Left kidney (tissue), 8 donors: ENCODE measurements at places on chromosomes 13 and 19. TPM values are rescaled to one million over a fixed set of nuclear protein-coding genes. Genes with fewer than 3 reads are reported as not detected.
A peak's percentile ranks its signal among the peaks of the same experiment; 100 is the strongest.

DNA sequence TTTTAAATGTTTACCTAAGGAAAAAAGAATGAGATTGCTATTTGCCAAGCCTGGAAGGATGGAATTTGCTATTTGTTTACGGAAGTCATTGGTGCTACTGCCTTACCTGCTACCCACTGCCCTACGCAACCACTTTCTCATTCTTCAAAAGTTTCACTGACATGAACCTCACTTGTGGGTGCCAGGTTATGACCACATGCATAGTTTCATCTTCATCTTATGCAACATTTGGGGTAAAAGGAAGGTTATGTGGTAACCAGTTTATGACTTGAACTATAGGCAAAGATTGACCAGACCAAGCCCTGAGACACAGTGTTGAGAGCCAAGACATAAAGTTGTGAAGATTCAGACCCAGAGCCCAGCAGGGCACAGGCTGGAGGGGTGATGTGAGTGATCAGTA lies 142.5 kb downstream of the LACC1 start:
- DNase-seq: no peak

GRCh38 chr13:87356314-87356713 lies 314.9 kb upstream of the SLITRK5 start:
- no peak for DNase-seq

GRCh38 chr13:111370570-111371535 lies 50.4 kb downstream of the TEX29 start:
- peak; percentile 1 for DNase-seq

DNA sequence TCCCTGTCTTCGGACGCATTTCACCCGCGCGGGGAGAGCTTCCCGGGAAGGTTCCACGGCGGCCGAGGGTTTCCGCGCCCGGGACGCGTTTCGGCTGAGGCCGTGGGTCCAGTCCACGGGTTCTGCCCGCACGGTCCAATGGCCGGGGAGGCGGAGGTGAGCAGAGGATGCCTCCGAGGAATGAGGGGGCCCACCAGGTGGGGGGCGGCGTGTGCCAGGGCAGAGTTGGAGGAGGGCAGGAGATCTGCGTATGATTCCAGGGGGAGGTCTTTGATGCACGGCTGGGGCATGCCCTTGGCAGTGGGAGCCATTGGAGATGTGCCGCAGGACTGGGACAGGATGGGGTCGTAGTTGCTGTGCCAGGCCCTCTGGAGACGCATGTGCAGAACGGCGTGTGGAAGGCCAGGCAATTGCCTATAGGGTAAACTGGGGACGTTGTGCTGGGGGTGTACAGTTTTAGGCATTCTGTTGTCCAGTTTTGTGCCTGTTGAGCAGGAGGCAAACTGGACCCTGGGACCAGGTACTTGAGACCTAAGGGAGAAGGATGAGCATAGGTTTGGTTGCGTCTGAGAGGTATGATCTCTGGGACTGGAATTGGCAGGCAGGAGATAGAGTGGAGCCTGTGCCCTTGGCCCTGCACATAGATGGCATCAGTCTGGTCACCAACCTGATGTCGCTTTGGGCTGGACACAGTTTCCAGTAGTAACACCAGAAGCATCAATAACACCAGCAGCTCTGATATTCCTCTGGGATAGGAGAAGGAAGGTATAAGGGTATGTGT lies 751 bp downstream of the ZNF584 start:
- DNase-seq: no peak

SLC10A2 gene
- 0.73 TPM for polyA plus RNA-seq

- no peak for DNase-seq
These were observed 86.7 kb upstream of the GPR12 start for GRCh38 chr13:26847281-26847680.

CYP2F1 gene
- polyA plus RNA-seq: 0.28 TPM

- no peak for DNase-seq
These were observed 196.9 kb downstream of the ZIC5 start for GRCh38 chr13:99774644-99775043.

- no peak for DNase-seq
These were observed 114.1 kb downstream of the TNFSF13B start for GRCh38 chr13:108383667-108384066.

- DNase-seq: no peak
These were observed 177.5 kb downstream of the FOXO1 start for GRCh38 chr13:40488869-40489391.

GRCh38 chr19:44202470-44202869 lies 9.9 kb upstream of the ZNF227 start:
- DNase-seq: no peak

- no peak for DNase-seq
These were observed 609 bp downstream of the EPS15L1 start for GRCh38 chr19:16470911-16471811.

DNA sequence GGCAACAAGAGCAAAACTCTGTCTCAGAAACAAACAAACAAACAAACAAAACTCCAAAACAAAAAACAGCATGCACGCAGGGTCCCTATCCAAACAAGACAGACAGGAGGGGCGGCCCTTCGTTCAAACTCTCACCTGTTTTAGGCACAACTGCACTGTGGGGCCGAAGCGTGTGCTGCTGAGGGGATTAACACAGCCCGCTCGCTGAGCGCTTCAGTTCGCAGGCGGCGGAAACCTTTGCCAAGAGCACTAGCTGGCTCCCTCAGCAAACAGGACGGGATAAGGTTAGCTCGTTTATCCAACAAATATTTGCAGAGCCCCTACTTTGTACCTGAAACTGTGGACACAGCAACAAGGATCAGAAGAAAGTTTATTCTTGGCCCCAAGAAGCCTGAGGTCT lies 1.6 kb upstream of the ADPRHL1 start:
- no peak for DNase-seq

- DNase-seq: no peak
These were observed 9.7 kb downstream of the CTU1 start for GRCh38 chr19:51098365-51099046.

- DNase-seq: peak; percentile 45
These were observed 4.8 kb upstream of the WDR18 start for GRCh38 chr19:979318-979741.

DNA sequence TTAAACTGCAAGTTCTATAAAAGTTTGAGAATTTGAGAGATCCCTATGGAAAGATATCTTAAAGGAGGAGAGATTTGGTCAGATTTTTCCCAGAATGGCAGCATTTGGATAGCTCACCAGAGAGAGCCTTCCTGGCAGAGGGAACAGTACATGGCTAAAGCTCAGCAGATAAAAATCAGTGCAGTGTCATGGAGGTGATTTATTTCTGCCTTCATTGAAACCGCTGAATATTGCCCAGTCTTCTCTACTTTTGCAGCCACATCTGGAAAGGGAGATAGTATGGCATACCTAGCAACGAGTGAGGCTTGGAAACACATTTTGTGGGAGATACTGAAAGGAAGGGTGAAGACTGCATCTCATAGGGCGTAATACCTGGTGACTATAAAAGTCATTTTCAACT lies 155.2 kb downstream of the RFC3 start:
- DNase-seq: no peak

GRCh38 chr13:75715601-75716523 lies 79.7 kb downstream of the LMO7 start:
- no peak for DNase-seq

CEACAM8 gene
- 0.22 TPM for polyA plus RNA-seq

LGI4 gene
- polyA plus RNA-seq: 2.3 TPM

PCSK4 gene
- 5.0 TPM for polyA plus RNA-seq

URAD gene
- polyA plus RNA-seq: not detected

DNA sequence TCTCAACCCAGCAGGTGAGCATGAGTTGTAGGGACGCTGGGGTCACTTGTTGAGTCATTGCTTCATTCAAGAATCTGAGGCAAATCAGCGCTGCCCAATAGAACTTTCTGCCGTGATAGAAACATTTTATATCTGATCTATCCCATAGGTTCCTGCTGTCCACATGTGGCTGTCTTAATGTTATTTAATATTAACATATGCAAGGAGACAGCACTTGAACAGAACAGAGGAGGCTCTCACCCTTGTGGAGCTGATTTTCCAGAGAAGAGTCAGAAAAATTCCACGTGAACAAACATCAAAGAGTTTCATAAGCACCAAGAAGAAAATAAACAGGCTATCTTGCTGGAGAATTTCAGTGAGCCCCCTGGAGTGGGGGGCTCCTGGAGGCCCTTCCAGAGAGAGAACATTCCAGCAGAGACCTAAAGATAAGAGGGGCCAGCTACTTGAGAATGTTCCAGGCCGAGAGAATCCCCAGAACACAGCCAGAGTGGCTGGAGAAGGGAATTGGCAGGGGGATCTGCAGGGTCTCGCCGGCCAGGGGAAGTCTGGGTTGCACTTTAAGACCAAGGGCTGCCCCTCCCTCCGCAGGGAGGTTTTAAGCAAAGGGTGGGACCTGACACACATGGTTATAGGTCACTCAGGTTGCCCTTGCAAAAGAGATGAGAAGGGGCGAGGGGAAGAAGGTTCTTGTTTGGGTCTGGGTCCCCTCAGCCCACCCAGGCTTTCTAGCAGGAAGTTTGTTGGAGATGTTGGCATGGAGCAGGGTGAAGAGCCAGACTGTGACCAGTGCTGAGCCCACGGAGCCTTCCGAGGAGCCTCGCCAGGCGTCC lies 135.7 kb downstream of the CRYL1 start:
- DNase-seq: no peak

GRCh38 chr13:30043631-30043925 lies 193.2 kb upstream of the UBL3 start:
- DNase-seq: no peak

DNA sequence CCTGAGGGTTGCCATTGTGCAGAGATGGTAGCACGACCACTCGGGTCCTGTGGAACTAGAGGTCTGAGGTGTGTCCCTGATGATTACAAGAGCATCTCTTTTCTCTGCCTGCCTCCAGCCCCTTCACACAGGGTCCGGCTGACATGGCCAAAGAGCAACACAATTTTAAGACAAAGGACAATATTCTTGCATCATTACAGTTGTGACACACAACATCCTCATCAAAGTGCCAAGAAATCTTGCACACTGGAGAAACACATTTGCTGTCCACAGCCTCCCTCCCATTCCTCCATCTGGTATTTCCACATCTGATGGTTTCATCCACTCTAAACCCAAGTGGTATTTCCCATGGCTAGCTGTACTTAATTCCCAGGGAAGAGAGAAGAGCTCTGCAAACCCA lies 12.8 kb downstream of the COL4A1 start:
- DNase-seq: no peak

DNA sequence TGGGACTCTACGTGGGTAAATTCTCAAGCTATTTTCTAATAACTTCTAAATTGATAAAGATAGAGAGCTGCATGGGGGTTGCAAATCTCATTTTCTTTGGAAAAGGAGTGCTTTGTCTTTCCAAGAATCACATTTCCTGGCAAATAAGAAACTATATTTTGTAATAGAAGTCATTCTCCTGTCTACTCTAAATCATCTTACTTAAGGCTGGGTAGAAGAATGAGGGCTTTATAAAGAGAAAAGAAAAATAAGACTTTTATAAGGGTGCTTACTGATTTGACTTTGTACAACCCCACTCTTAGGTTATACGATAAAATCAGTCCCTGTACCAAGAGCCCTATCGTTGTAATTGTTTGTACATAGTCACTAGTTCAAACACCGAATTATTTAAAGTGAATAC lies 14.9 kb downstream of the ITGBL1 start:
- no peak for DNase-seq

DNA sequence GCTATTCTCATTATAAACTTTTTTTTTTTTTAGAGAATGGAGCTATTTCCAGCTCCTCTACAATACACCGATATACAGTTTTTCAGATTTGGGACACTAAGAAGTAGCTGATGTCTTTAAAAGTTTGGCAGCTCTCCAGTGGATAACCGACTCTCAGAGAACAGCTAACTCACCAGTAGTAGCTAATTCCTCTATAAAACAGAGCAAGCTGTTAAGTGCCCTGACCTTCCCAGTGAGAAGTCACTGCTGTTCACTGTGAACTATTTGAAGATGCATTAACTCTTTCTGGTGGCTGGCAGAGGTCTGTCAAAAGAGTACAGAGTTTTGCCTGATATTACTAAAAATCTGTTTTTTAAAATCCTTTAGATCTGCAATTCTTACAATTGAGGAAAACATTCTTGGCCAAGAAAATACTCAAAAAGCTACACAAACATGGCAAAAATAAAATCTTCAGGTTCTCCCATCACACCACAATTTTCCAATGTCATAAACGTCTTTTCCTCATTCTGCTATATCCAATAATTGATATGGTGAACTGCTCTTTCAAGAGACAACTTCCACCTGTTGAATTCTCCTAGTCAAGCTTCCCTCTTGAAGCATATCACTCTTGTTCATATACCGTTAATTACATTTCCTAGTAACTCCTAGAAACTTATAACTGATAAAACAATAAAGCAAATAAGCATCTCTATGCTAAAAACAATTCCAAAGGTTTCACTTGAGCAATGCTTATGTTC lies 44.2 kb downstream of the TBC1D4 start:
- DNase-seq: peak; percentile 68

DNA sequence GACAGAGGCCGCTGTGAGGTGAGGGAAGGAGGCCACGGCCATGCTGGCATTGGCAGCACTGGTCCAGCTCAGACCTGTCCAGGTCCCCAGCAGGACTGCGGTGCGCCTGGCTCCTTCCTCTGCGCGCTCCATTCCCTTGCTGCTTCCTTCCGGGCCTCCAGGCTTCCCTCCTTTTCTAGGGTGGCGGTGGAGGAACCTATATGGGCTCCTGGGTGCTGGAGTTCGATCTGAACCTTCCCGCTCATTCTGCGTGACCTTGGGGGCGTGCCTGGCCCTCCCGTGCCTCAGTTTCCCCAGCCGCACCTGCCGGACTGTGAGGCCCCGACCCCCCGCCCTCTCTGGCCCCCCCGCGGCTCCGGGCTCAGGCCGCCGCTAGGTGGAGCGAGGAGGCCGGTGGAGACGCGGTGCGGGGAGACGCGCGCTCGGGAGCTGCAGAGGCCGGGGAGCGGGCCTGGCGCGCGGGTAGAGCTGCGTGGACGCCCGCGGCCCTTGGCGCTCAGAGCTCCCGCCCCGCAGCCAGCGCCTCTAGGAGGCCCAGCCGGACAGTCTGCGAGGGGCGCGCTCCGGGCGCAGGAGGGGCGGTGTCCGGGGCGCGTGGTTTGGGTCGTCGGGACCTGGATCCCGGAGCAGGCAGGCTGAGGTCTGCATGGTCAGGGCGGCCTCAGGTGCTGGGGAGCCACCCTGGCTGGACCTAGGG lies 29.9 kb downstream of the EFNA2 start:
- no peak for DNase-seq

DNA sequence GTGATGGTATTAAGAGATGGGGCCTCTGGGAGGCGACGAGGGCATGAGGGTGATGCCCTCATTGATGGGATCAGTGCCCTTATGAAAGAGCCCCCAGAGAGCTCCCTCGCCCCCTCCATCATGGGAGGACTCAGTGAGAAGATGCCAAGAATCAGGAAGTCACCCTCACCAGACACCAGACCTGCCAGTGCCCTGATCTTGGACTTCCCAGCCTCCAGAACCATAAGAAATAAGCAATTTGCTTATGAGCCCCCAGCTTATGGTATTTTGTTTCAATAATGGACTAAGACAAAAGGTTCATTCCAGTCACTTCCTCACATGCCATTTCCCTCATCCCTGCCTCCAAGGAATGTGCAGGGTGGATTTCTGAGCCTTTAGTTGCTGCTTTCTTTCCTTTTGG lies 129.7 kb downstream of the KDM4B start:
- no peak for DNase-seq

MATK gene
- 0.96 TPM for polyA plus RNA-seq

GRCh38 chr13:42119875-42120274 lies 71.4 kb downstream of the DGKH start:
- no peak for DNase-seq
